ENCODE measurements at places on chromosomes 5 and 9.

- DNase-seq, result no peak
These were observed 9.0 kb upstream of the LCN1 start for GRCh38 chr9:135512241-135512603.

GRCh38 chr5:158287643-158288271 is 428.8 kb upstream of the CLINT1 start:
- peak; percentile 58 for DNase-seq

DNA sequence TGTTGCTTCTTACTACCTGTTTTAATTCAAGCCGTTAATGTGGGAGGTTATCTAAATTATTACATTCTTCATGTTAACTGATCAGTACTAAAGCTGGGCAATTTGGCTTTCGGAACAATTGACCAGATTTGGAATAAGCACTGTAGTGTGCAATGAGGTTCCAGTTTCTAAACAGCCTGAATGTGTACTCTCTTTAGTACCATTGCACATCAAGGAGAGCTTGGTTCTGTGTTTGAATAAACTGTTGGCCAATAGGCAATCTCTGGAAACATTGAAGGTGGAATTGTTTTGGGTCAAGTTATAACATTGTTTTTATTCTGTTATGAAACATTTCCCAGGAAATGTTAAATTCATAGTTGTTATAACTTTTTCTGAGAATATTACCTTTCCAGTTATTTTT is 105.2 kb downstream of the PBX3 start:
- DNase-seq, result no peak

- DNase-seq, result no peak
These were observed 16.6 kb upstream of the WHRN start for GRCh38 chr9:114521846-114522245.

- DNase-seq, result peak; percentile 76
These were observed at the start of gene PCDHGA9 for GRCh38 chr5:141402553-141403243. PCDHGA9 (plus strand) TSS chr5:141402778; CDS start chr5:141402953, 175 bp downstream.

GRCh38 chr5:159759791-159760290 is 156.4 kb upstream of the ADRA1B start:
- no peak for DNase-seq

DNA sequence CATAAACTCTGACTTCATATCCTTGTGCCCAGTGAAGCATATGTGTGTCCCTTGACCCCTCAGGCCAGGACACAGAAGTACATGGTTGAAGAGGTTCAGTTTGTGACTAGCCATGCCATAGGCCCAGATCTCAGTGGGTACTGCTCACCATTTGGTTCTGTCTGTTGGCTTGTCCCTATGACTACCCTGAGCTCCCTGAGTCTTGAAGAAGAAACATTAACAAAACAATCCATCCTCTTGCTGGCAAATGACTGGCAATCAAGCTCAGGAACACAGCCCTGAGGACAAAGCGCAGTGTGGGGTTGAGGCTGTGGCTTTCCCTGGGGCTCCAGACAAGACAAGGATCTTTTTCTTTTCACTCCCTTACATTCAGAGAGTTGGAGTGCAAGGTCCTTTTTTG is 46.3 kb downstream of the TNFAIP8 start:
- DNase-seq, result no peak

- no peak for DNase-seq
These were observed 34.6 kb upstream of the IPPK start for GRCh38 chr9:92704528-92704927.

- DNase-seq, result peak; percentile 81
These were observed 501.0 kb upstream of the EDIL3 start for GRCh38 chr5:84885485-84886258.

DNA sequence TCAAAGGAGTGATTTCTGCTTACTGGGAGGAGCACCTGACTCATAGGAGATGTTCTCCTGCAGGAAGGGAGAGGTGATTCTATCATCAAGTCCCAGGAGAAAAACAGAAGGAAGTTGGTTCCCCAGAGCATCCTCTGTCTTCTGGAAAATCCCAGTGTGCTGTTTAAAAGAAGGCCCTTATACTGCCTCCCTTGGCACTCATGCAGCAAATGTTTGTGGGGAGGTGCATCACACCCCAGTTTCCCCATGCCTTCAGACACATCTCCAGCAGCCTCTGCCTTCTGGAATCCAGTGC is 63.1 kb downstream of the PPARGC1B start:
- no peak for DNase-seq

GRCh38 chr9:109975574-109976295 is 195.7 kb downstream of the PALM2AKAP2 start:
- no peak for DNase-seq

GRCh38 chr9:20941174-20941690 is 90.2 kb downstream of the HACD4 start:
- DNase-seq, result peak; percentile 91

- DNase-seq, result peak; percentile 42
These were observed 75.4 kb upstream of the ARAP3 start for GRCh38 chr5:141757402-141757801.

GRCh38 chr5:56356121-56356835 is 123.1 kb upstream of the ANKRD55 start:
- DNase-seq, result no peak

DNA sequence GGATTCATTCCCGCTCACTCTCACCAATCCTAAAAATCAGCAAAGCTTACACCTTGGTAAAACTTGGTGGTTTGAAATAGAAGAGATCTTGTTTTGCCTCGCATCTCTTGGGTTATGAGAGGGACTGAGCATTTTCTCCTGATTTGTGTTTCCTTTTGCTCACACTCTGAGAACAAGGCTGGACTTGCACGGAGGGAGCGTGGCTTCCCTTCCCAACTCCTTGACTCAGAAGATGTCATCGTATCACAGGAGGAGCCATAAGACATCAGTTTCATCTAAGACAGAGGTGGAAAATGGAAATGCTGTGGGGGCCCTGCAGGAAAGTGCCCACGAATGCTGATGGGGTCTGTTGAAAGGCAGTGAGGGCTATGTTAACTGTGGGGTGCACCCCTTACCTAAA is 37.4 kb downstream of the CTSL start:
- no peak for DNase-seq

Measured in adipocyte (in vitro differentiated cells).